Left colon (tissue), 2 donors: ENCODE measurements at places on chromosomes 16 and 17. TPM values are rescaled to one million over a fixed set of nuclear protein-coding genes. Genes with fewer than 3 reads are reported as not detected.

DNA sequence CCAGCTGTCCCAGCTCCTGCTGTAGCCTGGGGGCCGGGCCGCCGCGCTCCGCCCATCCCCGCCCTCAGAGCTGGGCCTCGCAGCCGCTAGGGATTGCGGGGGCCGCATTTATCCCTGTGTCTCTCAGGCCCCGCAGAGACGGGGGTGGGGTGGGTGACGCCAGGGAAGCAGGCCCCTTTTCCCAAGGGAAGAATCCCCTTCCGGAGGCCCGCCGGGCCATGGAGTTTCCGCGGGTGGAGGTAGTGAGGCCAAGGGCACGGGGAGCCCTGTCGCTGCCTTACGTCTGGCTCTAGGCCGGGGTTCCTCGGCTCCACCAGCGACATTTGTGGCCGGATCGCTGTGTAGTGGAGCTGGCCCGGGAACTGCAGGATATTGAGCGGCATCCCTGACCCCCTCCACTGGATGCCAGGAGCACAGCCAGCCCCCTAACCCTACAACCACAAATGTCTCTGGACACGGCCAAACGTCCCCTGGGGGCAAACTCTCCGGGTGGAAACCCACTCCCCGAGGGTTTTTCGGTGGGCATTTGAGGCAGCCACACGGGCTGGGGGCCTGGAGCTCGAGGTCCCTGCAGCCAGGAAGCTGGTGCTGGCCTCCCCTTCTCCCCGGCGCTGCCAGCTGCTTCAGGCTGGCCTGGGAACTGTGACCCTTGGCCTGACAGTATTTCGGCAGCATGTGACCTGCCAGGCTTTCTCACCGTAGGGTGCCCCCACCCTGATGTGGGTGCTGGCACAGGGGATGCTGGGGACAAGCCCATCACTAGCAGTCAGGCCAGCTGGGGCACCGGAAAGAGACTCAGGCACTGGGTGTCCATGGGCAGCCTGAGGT, 12.0 kb upstream of the CD300A start:
- peak; percentile 92 for DNase-seq

Gene EVPLL
- 0.12 TPM for total RNA-seq

GRCh38 chr17:19787733-19788357, 39.7 kb upstream of the ALDH3A1 start:
- no peak for DNase-seq

DNA sequence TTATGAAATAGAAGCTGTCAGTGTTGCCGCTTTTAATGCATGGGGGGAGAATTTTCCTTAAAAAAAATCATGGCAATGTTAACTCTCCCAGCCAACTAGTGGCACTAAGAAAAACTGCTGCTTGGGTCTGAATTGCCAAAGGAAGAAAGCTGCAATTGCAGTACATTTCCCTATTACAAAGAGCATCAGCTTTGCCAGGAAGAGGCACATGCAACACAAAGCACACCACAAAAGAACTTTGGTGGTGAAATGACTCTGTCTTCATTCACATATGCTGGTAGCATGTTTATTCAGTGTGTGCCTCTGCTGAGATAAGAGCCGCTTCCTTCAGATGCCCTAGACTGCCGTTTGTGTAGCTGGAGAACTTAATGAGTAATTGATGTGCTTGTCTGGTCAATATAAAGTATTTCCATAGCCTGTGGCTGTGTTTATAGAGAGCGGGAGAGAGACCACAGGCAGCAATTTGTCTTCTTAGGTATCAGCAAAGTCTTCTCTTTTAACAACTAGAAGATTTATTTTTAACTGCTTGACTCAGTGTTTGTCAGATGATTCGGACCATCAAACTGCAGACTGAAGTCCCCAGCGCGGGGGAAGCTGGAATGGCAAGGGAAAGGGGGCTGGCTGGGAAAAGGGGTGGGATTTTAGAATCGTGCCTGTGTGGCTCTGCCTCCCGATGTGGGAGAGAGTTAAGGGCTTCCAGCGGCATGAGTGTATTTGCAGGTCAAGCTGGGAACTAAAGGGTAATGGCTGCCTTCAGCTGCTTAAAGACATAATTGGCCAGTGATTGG, 115.1 kb downstream of the MRTFB start:
- no peak for DNase-seq

GRCh38 chr17:73586275-73586832, 57.9 kb downstream of the SDK2 start:
- no peak for DNase-seq

DNA sequence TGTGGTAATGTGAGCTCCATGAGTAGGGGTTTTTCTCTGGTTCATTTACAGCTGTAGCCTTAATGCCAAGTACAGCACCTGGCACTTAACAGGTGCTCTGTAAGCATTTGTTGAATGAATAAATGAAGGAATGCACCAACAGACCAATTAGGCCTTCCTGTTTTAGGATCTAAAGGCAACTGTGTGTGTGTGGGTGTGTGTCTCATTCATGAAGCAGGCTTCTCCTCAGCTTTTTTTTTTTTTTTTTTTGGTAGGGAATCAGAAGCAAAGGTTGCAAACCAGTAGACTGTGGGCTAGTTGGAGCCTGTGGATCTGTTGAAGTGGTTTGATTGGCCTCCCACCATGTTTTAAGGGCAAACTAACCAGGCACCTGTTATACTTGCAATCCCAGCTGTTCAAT, 48.1 kb downstream of the HS3ST2 start:
- no peak for DNase-seq
